ENCODE measurements at places on chromosomes 12 and 14.

DNA sequence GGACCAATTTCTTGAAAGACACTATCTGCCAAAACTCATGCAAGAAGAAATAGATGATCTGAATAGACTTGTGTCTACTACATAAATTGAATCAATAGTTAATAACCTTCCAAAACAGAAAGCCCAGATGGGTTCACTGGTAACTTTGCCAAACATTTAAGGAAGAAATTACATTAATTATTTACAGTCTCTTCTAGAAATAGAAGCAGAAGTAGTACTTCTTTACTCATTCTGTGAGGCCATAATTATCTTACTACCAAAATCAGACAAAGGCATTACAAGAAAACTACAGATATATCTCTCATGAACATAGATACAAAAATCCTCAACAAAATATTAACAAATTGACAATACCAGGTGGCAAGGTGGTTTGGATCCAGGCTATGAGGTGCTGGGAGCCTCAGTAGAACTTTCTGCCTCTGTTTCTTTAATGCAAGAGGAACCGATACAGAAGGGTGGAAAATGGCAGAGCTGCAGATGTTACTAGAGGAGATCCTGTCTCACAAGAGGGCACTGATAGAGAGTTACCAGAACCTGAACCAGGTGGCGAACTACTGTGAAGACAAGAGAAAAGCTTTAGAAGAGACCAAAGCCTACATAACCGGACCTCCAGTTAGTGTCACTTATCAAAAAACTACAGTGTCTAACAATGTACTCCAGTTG, 33.7 kb upstream of the KTN1 start:
- no peak for DNase-seq

DNA sequence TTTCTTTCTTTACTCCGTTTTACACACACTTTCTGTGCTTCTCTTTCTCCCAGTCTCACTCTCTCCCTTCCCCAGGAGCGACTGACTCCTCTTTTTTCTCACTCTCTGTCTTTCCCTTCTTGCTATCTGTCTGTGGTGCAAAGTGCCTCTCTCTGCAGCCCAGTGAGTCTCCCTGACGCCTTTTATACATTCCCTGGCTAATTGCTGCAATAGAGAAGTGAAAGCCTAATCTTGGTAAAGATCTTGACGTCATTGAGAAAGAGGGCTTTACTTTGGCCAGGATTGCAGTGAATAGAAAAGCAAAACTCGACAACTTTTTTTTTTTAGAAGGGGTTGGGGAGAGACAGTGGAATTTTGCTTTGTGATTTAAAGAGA, 706 bp upstream of the DIO2 start:
- DNase-seq: no peak

DNA sequence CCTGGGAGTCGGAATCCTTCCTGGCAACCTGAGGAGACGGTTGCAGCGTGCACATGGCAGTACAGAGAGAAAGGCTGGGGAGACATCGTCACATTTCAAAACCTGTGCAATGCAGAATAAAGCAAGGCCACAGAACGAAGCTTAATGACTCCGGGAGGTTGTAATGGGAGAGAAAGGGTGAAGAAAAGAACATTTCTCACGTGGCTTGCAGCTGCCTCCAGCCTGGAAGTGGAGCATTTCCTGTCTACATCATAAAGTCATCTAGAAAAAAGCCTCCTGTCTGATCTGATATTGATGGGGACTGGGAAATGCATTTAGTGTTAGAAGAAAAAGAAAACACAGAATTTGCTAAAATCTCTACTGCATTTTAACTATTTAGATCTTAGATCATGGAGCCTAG, 209.3 kb downstream of the TMEM132C start:
- no peak for DNase-seq

DNA sequence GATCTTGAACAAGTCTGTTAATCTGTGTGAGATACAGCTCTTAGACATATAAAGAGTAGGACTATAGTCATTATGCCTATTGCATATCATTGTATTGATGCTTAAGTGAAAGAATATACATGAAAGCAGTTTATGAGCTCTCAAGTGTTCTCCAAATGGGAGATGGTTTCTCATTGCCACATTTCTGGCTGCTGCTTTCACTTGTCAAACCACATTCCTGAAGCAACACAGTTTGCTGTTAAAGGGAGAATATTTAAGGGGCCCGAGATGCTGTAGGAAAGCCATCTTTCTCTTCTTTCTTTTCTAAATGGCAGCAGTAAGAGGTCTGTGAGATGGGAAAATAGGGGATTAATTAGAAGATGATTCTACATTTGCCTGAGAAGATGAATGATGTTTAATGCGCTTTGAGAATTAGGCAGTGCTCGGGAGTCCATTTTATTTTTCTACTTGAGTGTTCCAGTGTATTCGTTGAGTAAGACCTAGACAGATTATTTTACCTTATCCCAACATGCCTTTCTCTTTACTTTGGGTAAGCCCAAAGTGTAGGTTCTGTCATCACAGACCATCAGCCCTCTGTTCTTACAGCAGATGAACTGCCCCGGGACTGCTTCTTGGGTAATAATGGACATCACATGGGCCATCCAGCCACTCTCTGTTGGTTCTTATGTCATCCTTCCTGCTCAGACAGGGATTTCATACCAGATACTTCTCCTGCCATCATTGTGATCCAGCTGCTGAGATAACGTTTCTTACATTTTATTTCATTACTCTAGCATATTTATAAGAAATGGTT, 35.6 kb downstream of the ANO4 start:
- DNase-seq: no peak

DNA sequence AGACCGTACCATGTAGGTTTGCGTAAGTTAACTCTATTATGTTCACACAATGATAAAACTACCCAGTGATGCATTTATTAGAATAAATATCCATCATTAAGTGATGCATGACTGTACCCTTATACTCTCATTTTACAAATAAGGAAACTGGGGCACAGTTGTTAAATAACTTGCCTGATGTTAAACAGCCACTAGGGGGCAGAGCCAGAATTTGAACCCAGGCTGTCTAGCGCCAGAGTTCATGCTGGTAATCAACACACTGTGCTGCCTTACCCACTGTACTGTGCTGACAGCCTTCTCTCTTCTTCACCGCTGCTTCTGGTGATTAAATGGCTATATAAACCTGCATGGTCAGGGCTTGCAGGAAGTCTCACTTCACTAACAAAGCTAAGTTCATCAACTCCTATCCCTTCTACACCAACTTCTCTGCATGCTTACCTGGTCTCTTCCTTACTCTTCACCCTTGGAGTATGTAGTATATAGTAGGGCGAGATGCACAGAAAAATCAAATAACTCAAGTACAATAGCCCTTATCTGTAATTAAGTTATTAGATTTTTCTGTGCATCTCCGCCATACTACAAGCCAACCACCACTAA, 43.6 kb upstream of the APPL2 start:
- peak; percentile 52 for DNase-seq

DNA sequence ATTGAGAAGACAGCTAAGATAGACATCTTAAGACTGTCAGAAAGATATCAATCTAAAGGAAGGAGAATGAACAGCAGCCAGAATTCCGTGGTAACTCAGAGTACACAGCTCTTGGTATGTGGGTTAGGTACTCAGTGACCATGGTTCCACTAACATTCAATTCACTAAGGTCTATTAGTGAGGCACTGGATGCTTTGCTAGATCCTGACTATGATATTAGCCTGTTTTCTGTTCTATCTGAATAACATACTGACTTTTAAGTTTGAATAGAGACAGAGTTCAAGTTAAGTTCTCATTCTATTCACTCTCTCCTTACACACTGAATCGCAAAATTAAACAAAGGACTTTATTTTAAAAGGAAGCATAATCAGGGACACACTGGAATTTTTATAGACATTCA, 106.4 kb downstream of the PRKD1 start:
- DNase-seq: no peak

GRCh38 chr14:63045612-63046320, 508 bp upstream of the KCNH5 start:
- DNase-seq: no peak

GRCh38 chr12:6626654-6627283, 9.0 kb downstream of the LPAR5 start:
- no peak for DNase-seq

- no peak for DNase-seq
Measured at GRCh38 chr14:63039866-63040265, 5.4 kb downstream of the KCNH5 start.

DNA sequence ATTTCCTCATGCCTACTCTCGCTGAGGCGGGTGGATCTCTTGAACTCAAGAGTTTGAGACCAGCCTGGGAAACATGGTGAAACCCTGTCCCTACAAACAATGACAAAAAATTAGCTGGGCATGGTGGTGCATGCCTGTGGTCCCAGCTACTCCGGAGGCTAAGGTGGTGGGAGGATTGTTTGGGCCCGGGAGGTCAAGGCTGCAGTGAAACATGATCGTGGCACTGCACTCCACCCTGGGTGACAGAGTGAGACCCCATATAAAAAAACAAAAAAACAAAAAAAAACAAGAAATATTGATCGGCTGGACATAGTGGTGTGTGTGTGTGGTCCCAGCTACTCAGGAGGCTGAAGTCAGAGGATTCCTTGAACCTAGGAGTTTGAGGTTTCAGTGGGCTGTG, 9.2 kb downstream of the MOAP1 start:
- DNase-seq: no peak

DNA sequence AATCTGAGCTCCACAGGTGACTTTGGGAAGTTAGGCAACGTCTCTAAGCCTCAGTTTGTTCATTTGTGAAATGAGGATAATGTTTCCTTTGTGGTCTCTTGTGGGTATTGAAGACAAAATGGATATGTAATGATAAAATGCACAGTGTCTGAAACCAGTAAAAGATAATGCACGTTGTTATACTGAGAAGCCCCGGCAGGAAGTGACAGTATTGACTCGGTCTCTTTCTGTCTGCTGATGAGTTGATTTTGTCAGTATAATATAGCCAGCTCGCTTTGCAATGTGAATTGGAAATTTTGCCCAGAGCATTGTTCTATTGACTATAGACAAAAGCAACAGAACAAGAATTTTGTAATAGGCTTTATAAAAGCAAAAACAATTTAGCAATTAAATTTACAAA, 49.2 kb upstream of the SLC38A1 start:
- no peak for DNase-seq

GRCh38 chr14:37116933-37117849, 55.2 kb downstream of the SLC25A21 start:
- DNase-seq: no peak

GRCh38 chr12:47547077-47547476, 158.8 kb downstream of the RPAP3 start:
- no peak for DNase-seq

- no peak for DNase-seq
Measured at GRCh38 chr12:12880537-12880936, 10.8 kb upstream of the GPRC5A start.

DNA sequence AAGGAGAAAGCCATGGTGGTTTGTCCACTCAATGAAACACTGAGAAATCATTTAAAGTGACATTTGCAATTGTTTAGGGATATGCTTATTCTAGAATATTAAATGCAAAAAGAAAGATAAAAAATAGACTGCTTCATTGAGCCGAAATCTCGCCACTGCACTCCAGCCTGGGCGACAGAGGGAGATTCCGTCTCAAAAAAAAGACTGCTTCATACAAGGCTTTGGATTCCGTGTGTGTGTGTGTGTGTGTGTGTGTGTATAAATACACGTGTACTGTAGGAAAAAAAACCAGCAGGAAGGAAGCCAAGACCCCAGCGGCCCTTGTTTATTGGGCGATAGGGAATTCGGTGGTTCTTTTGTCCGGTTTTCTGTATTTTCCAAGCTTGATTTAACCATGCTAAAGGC, 3.2 kb upstream of the ZNF839 start:
- peak; percentile 58 for DNase-seq

DNA sequence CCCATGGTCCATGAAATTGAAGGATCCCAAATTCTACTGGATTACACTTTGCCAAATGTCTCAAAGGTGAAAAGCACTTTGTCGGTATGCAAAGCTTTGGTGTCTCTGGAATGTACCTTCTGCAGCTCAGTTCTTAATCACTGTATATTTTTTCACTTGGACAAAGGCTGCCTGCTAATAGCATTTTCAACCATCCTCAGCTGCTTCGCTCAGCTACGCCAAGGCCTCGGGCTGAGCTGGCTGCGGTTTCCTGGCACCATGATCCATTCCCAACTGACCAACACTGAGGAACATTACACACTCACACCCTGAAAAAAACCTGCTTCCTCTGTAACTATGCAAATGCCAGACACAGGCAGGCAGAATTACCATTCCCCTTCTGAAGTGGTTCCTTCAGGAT, 335.2 kb downstream of the DPF3 start:
- no peak for DNase-seq

DNA sequence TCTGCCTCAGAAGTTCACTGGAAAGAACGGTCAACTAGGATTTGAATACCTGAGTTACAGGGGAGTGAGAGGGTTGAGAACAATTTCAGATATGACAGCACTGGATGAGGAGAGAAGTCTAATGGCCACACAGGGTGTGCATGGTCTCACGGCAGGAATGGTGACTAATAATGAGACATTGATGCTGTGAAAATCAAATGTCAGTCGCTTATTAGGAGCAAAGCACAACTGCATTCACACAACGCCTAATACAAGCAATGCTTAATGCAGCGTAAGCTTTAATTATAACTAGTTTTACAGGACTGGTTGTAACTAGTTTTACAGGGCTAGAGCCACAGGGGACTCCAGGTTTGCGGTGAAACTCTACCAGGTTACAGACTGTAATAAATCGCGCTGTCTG, 23.4 kb upstream of the PRIMA1 start:
- no peak for DNase-seq

GRCh38 chr14:24395609-24396582, 2.9 kb upstream of the NYNRIN start:
- DNase-seq: peak; percentile 14

DNA sequence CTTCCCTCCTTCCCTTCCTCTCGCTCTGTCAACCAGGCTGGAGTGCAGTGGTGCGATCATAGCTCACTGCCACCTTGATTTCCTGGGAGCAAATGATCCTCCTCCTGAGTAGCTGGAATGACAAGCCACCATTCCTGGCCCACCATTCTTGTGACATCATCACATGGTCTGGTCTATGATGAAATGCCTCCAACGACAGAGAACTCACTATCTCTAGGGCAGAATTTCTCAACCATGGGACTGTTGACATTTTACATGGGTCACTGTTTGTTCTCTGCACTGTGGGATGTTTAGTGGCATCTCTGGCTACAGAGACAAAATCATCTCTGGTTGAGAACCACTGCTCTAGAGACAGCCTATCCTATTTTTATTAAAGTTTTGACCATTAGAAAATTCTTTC, 9.7 kb downstream of the VRK1 start:
- DNase-seq: no peak

GRCh38 chr12:81570234-81570633, 188.9 kb downstream of the PPFIA2 start:
- DNase-seq: no peak

- DNase-seq: no peak
Measured at GRCh38 chr12:72337946-72338345, 65.8 kb downstream of the TRHDE start.

DNA sequence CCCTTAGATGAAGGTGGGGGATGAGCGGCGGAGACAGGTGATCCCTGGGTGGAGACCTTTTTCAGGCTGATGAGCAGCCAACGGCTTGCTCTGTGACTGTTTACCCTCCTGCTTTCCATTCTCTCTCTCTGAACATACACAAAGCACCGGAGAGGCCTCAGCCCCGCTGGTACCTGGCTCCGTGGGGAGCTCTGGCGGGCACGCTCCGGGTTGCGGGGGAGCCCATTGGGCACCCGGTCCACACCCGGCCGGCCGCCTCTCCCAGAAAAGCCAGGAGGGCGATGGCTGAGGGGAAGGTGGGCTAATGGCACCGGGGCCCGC, 545 bp downstream of the SMARCC2 start:
- DNase-seq: no peak

Data from CD4-positive, alpha-beta T cell treated with Interleukin-1 beta for 1 hour (primary cell).